ENCODE measurements at places on chromosomes 3 and 15.

DNA sequence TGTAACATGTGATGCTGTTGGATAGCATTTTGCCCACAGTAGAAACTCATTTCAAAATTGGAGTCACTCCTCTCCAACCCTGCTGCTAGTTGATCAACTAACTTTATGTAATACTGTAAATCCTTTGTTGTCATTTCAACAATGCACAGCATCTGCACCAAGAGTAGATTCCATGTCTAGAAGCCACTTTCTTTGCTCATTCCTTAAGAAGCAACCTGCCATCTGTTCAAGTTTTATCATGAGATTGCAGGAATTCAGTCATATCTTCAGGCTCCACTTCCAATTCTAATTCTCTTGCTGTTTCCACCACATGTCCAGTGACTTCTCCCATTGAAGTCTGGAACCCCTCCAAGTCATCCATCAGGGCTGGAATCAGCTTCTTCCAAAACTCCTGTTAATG is 42.9 kb downstream of the AKAP13 start:
- no peak for DNase-seq

- DNase-seq = no peak
Measured at GRCh38 chr3:136932523-136932922, 25.3 kb upstream of the IL20RB start.

DNA sequence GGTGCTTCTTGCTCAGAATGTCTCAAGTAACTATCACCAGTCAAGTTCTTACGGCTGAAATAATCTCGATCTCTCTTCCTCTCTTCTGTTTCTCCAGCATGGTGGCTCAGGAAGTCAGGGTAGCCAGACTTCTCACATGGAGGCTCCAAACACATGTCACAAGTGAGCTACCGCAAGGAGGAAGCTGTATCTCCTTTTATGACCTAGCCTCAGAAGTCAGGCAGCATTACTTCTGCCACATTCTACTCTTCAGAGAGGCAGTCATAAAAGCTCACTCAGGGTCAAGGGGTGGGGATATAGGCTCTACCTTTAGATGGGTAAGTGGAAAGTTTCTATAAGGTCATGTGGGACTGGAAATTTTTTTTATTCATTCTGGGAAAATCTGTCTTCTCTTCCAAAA is 86.6 kb upstream of the NEO1 start:
- no peak for DNase-seq

DNA sequence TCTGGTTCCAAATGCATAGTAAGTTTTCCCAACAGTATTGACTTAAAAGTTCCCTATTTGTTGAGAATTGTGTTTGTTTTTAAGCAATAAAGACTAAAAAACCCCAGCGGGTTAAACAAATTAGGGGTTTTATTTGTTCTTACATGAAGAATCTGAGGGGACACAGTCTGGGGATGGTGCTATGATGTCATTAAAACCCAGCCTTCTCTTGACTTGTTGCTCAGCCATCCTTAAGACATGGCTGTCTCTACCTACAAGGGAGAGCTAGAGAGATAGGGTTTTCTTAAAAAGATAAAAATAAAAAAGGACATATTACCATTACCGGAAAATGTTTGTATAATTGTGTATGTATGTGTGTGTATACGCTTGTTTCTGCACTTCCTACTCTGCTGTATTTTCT is 11.7 kb upstream of the ARL14 start:
- DNase-seq = no peak

DNA sequence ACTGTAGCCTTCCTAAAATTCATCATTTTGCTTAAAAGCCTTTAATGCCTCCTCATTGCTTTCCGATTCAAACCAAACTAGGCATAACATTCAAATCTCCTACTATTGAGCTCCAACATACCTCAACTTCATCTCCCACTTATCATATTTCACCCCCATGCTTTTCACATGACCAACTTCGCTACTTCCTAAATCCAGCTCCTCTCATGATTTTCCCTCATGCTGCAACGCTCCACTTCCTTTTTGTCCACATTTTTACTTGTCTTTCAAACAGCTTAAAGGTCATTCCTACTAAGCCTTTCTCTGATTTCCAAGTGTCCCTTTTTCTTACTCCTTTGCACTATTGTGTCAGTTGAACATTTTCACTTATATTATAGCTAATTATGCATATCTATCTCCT is 20.3 kb upstream of the ANXA2 start:
- DNase-seq = no peak

- DNase-seq = no peak
Measured at GRCh38 chr3:195007766-195008165, 263.2 kb downstream of the XXYLT1 start.

DNA sequence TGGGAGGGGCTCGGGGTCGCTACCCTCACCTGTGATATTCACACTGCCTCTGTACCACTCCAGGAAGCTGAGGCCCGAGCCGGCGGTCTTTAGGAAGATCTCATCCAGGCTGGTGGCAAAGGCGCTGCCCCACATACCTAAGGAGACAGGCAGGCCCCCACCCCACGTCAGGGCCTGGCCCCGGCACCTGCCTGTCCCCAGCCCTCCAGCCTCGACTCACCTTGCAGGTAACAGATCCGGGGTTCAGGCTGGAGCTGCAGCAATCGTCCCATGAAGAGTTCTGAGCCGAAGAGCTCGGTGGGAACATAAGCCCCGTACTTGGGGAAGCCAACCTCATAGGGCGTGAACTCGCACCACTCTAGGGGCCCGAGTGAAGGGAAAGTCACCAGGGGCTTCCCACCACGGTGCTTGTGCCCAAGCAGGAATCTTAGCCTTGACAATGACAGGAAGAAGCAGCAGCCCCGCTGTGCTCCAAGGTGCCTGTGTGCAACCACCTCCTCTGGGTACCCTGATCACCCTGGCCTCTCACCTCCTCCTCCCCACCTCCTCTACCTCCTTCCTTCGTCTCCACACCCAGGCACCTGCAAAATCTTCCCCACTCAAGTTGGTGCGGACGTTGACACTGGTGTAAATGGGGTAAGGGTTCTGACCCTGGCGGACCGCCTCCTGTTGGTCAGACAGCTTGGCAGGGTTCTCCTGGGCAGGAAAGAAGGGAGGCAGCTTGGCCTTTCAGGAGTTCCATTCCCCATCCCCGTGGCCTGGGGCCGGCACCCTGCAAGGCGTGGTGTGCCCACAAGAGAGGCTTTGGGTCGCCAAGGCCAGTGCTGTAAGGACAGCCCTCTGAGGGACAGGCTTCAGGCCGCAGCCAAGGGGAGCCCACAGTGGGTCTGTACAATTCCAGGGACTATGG is 10.6 kb downstream of the PLA2G4F start:
- DNase-seq = no peak

GRCh38 chr3:113495035-113495434 is 19.9 kb downstream of the SPICE1 start:
- DNase-seq = peak; percentile 20

- no peak for DNase-seq
Measured at GRCh38 chr3:156416846-156417558, 137.9 kb downstream of the SSR3 start.
